Epithelial cell of esophagus (primary cell): ENCODE measurements at places on chromosomes 13 and 19.
A peak's percentile ranks its signal among the peaks of the same experiment; 100 is the strongest.

DNA sequence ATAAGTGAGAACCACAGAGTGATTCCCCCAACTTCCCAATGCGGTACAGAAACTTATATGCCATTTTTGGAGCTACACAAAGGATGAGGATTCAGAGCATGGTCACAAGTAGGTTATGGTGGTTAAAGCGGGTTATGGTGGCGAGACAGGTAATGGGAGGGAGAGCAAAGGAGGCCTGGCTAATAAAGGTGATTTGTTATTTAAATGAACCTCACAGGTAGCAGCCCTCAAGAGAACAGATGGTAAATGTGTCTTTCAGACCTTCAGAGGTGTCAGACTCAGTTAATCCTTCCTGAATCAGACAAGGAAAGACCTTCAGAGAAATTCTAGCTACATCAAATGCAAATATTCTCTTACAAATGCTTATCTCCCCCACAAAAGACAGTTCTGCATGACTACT is 1971.4 kb downstream of the OLFM4 start:
- DNase-seq: no peak

DNA sequence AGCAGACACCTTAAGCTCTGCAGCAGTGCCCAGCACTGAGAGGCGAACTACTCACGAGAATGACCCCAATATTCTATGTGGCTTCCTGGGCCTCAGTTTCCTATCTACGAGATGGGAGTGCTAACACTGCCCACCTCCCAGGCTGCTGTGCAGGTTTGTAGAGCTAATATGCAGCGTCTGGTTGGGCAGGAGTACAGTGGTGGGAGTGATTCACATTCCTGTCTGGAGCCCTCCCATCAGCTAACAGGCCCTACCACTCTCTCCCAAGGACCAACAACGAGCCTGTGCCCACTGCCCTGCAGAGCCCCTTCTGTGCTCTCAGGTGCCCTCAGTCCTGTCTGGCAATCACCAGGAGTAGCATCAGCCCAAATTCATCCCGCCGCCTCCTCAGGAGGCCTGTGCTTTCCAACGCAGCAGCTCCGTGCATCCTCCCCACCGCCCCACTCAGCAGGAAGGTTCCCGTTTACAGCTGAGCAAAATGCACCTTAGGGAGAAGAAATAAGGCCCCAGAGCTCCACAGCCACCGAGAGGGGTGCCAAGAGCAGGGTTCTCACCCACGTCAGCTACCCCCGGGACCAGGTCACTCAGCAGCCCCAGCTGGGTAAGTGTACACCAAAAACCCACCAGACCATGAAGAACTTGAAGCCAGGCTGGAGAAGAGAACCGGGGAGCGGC is 6.6 kb downstream of the AKT2 start:
- no peak for DNase-seq

- DNase-seq: peak; percentile 59
These were observed 20.0 kb downstream of the CRYL1 start for GRCh38 chr13:20505405-20506366.

- DNase-seq: peak; percentile 91
These were observed 14.7 kb upstream of the ADGRE5 start for GRCh38 chr19:14366529-14366928.

DNA sequence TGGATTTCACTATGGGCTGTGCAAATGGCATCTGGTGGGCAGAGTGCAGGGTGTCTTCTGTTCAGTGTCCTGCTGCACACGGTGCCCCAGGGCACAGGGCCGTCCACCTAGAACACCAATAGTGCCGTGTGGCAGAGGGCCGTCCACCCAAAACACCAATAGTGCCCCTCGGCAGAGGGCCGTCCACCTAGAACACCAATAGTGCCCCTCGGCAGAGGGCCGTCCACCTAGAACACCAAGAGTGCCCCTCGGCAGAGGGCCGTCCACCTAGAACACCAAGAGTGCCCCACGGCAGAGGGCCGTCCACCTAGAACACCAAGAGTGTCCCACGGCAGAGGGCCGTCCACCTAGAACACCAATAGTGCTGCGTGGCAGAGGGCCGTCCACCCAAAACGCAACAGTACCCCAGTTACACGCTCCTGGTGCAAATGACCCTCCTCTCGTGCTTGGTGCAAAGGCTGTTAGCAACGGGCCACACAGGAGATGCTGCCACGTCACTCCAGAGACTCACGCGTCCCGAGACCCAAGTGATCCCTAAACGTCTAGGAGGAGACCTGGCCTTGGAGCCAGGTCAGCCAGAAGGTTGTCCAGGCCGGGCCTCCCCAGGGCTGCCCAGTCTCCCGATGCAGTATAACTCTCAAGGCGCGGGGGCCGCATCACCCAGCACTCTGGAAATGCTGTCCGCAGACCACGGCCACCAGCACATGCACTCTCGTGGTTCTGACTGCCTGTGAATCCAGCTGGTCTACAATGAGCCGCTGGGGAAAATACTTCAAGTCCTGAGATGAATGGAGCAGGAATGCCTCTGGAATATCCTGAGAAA is 51.5 kb downstream of the RASA3 start:
- DNase-seq: no peak

DNA sequence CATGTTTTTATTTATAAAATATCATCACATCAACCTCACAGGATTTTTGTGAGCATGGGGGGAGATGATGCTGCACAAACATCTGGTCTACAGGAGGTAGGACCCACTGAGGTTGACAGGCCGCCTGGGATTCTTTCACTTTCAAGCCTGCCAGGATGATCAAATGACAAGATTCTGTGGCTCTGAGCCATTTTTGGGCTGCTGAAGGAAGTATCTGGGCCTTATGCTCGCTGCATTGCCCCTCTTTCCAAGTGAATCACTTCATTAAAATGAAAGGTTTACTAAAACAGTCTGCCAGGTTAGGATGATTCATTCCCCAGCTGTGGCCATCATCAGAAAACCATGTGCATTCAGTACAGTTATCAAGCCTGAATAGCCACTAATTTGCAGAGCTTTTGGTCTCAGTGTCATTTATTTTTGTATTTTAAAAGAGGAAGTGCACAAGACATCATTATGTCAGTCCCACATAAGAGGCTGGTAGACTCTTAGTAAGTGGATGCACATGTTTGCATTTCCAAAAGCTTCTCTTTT is 34.4 kb downstream of the STARD13 start:
- DNase-seq: peak; percentile 89

GRCh38 chr19:51064534-51065220 is at the start of gene KLK13:
TSS of gene KLK13 (minus strand) at chr19:51065092. CDS start at chr19:51065067, 25 bp downstream.
- no peak for DNase-seq

GRCh38 chr13:42041011-42041683 is 7.3 kb upstream of the DGKH start:
- peak; percentile 80 for DNase-seq

GRCh38 chr13:85799097-85799582 is at the start of gene SLITRK6:
TSS of gene SLITRK6 (minus strand) at chr13:85799419. CDS start at chr13:85796508, 2,911 bp downstream.
- DNase-seq: peak; percentile 98
